ENCODE measurements at places on chromosomes 12 and 14. TPM values are rescaled to one million over a fixed set of nuclear protein-coding genes. Genes with fewer than 3 reads are reported as not detected.

The BRMS1L gene
- total RNA-seq = 7.8 TPM

GRCh38 chr14:75303381-75303789, 24.8 kb downstream of the FOS start:
- peaks cover 8% of the 10 kb centered on the region for H3K27me3 ChIP-seq
- no peak overlapping the region for H3K4me3 ChIP-seq
- peaks cover 26% of the 10 kb centered on the region for H3K4me1 ChIP-seq
- H3K36me3 ChIP-seq = no peaks in the 10 kb centered on the region
- DNase-seq = peak; percentile 55
- no peak overlapping the region for H3K27ac ChIP-seq

The USP44 gene
- total RNA-seq = 28.8 TPM

- H3K27me3 ChIP-seq = peaks cover 2% of the 10 kb centered on the region
- H3K4me1 ChIP-seq = peaks cover 43% of the 10 kb centered on the region
- peaks cover 2% of the 10 kb centered on the region for H3K36me3 ChIP-seq
These were observed 1.0 kb upstream of the NR4A1 start for GRCh38 chr12:52050116-52050757.

DNA sequence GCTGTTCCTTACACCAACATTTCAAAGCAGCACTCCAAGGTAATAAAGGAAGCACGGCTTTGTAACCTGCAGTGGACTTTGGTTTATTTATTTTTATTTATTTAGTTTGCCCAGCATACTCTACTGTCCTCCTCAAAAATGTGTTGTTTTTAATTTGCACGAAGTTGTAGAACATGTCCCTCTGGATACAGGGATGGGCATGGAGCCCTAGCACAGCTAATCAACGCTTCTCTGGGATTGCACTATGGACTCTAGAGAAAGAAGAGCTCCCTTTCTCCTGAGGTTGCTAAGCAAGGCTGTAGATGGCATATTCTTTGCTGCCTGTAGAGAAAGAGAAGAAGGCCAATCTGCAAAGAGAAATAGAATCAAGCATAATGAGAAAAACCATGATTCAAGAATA, 5.9 kb upstream of the ANAPC5 start:
- no peak overlapping the region for H3K27ac ChIP-seq
- no peaks in the 10 kb centered on the region for H3K36me3 ChIP-seq
- peaks cover 16% of the 10 kb centered on the region for H3K27me3 ChIP-seq

DNA sequence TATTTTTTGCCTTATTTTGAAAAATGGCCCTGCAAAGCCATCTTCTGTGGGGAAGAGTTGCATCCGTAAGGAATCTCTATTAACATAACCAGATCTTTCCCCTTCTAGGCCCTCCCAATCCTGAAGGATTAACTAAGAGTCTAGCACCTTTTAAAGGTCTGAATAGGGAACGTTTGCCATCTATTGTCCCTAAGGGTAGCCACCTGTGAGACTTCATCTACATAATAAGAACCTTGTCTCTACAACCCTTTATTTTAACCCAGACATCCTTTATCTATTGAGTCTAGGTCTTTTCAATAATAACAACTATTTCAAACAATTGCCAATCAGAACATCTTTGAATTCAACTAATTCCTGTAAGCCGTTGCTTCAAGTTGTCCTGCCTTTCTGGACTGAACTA, 4.4 kb downstream of the EDDM3B start:
- no peak for DNase-seq
- peaks cover 15% of the 10 kb centered on the region for H3K27me3 ChIP-seq
- no peak overlapping the region for H3K27ac ChIP-seq
- H3K36me3 ChIP-seq = no peaks in the 10 kb centered on the region
- no peaks in the 10 kb centered on the region for H3K4me1 ChIP-seq

- peak overlapping the region; percentile 97 for H3K27ac ChIP-seq
- DNase-seq = peak; percentile 77
- H3K36me3 ChIP-seq = peaks cover 30% of the 10 kb centered on the region
- H3K4me1 ChIP-seq = peaks cover 31% of the 10 kb centered on the region
These were observed 1.0 kb upstream of the DUSP6 start for GRCh38 chr12:89353188-89353822.

- no peaks in the 10 kb centered on the region for H3K27me3 ChIP-seq
- H3K4me1 ChIP-seq = no peaks in the 10 kb centered on the region
- no peak overlapping the region for H3K27ac ChIP-seq
- H3K4me3 ChIP-seq = no peak overlapping the region
- no peaks in the 10 kb centered on the region for H3K36me3 ChIP-seq
- DNase-seq = no peak
These were observed 378.8 kb upstream of the SOX5 start for GRCh38 chr12:24328261-24328660.

The RPGRIP1 gene
- not detected for total RNA-seq

Data from activated naive CD8-positive, alpha-beta T cell treated with anti-CD3 and anti-CD28 coated beads, Interleukin-2, amount 10 ng/mL, durations not matched to agents 7 days and 5 days (primary cell).